ENCODE measurements at places on chromosomes 3 and 15.

- DNase-seq: no peak
Observed at GRCh38 chr3:177615015-177615414, 417.7 kb upstream of the TBL1XR1 start.

DNA sequence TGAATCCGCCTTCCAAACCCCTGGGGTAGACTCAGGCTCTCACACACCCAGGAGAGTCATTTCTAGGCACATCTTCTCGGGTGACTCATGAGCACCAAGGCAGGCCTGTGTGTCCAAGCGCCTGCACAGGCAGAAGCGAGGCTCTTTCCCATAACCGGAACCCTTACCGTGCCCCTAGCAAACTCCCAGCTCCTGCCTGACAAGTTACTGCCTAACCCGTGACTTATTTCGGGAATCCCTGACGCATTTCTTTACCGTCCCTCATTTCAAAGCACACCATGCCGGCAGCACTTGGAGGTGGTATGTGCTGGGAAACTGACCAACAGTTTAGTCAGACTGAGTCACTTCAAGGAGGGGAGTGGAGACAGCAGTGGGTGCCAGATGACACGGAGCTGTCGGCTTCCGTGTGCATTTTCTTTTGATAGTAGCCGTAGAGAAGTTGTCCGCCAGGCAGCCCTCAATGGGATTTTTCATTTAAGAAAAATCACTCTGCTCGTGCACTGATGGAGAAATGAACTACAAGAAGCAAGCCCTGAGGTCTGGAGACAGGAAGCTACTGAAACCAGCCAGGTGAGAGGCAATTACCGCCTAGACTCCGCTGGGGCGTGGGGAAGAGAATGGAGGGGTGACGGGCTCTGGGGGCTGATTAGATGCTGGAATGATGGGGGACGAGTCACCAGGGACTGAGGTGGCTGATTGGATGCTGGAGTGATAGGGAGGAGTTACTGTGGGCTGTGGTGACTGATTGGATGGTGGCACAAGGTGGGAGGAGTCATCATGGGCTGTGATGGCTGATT lies 17.3 kb upstream of the HRH1 start:
- DNase-seq: no peak

GRCh38 chr3:195907934-195908693 lies at the start of gene TNK2:
TSS of gene TNK2 (minus strand) at chr3:195908551. CDS start at chr3:195888588, 19,963 bp downstream.
- no peak for DNase-seq

GRCh38 chr3:68987322-68987721 lies 26.2 kb downstream of the EOGT start:
- DNase-seq: no peak

- no peak for DNase-seq
Observed at GRCh38 chr3:46907271-46907670, 29.8 kb downstream of the PTH1R start.

DNA sequence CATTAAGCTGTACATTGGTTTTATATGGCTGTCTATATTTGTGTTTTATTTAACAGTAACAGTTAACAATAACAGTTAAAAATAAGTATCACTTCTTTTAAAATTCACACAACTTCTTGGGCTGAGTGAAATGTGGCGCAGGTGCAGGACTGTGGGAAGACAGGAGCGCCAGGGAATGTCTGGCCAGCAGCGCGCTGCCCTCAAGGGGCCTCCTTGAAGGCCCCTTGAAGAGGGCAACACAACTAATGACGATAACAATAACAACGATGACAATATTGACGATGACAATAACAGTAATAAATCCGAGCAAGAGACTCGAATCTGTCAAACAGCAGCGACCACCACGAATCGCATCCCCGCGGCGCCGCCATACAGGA lies 411 bp upstream of the PPP2R3A start:
- DNase-seq: no peak

GRCh38 chr3:5298453-5298852 lies 110.9 kb downstream of the EDEM1 start:
- no peak for DNase-seq

DNA sequence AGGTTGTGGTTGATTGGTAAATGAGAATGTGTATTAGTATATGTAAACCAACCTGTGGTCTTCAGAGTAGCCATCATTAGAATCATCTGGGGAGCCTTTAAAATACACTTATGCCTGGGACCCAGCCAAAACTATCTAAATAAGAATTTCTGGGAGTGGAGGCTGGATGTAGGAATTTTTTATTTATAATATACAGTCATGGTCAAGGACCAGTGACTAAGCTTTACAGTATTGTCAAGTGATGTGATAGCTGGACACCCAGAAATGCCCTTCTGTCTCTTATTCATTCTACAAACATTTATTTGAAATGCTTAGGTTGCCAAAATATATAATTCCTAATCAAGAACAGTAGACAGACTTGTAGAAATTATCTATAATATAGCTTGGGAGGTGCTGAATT lies 132.2 kb downstream of the MBNL1 start:
- no peak for DNase-seq

- no peak for DNase-seq
Observed at GRCh38 chr3:186483611-186484340, 60.4 kb downstream of the CRYGS start.

- DNase-seq: no peak
Observed at GRCh38 chr3:64888840-64889392, 201.1 kb upstream of the ADAMTS9 start.

- DNase-seq: no peak
Observed at GRCh38 chr3:65671004-65671403, 367.7 kb downstream of the MAGI1 start.

GRCh38 chr3:128263946-128264345 lies 110.7 kb downstream of the EEFSEC start:
- no peak for DNase-seq

GRCh38 chr3:117661818-117662095 lies 952.2 kb downstream of the TUSC7 start:
- no peak for DNase-seq

GRCh38 chr15:62672268-62672667 lies 370.3 kb upstream of the TPM1 start:
- no peak for DNase-seq

DNA sequence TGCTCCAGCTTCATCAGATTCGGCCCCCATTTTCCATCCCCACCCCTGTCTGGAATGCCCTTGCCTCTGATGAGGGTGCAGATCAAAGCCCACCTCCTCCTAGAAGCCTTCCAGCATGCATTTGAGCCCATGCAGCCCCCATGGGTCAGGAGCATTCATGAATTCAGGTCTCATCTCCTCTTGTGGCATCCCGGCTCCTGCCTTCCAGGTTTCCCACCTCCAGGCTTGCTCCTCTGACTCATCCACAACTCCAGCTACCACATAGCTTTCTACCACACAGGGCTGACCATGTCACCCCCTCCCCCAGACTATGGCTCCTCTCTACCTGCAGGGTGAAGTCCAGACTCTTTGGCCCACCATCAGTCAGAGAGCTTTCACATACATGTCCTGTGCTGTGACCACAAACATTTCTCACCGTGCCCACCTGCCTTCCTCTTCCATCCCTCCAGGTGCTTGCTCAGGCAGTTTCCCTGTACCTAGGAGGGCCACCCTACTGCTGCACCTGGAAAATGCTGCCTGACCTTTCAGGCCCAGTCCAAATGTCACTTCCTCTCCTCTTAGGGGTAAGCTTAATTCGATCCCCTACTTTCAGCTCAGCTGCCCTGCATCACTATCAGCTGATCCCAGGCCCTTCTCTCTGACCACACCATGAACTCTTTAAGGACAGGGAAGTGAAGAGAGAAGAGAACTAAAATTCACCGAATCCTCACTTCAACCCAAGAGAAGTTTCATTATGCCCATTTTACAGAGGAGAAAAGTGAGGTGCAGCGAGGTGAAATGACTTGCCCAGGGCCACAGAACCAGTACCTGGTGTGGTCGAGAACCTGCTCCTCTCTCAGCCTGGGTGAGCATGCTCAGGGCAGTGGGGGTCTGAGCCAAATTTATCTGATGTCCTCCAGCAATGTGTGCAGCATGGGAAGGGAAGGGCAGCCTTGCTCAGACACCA lies 13.7 kb upstream of the FGD5 start:
- DNase-seq: no peak

GRCh38 chr3:188458756-188459155 lies 304.8 kb downstream of the LPP start:
- no peak for DNase-seq

DNA sequence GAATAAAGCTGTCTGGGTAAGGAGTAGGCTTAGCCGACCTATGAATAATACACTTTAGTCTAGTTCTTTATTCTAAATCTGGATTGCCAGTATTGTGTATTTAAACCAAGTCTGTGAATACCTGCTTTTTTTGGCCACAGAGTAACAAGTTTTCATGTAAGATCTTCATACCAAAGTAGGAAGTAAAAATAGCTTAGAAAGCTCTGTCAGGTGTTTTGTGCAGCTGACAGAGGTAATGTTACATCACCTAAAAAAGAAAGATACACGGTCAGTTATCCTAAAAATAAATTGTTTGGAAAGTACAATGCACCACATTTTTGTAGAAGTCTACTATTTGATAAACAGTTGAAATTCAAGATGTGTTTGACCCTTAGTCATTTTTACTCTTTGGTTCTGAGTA lies 16.5 kb downstream of the CALML4 start:
- no peak for DNase-seq

- DNase-seq: no peak
Observed at GRCh38 chr3:181941250-181941649, 229.5 kb downstream of the SOX2 start.

DNA sequence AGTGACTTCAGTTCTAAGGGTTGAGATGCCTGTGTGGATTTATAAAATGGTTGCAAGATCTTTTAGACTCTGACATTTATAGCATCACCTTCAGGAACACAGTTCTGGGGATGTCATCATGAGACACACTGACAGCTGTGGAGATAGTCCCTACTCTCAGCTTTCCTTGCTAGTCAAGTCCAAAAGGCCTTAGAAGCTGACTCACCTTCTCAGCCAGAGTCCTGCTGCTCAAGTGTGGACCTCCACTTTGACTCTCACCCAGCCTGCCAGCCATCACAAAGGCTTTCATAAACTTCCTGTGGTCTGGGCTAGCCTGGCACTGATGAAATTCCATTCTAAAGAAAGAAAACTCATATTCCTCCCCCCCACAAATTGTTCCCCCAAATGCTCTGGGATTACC lies 44.8 kb downstream of the TMEM39A start:
- no peak for DNase-seq

DNA sequence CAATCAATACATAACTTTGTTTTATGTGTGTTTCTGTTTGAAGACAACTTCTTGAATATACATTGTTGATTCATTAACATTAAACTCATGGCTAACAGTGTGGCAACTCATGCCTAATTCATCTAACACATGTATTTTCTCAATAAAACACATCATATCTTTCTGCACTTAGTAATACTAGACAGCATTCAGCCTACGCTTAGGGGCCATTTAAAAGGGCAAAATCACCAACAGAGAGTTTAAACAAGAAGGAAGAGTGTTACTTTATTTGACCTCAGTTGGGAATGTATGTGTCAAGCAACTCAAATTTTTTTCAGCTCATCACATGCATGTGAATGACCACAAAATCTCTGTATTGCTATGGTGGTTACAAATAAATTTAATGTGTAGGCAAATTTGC lies 128.8 kb upstream of the AADACL2 start:
- no peak for DNase-seq

GRCh38 chr3:124851136-124851535 lies 36.0 kb downstream of the ITGB5 start:
- no peak for DNase-seq

DNA sequence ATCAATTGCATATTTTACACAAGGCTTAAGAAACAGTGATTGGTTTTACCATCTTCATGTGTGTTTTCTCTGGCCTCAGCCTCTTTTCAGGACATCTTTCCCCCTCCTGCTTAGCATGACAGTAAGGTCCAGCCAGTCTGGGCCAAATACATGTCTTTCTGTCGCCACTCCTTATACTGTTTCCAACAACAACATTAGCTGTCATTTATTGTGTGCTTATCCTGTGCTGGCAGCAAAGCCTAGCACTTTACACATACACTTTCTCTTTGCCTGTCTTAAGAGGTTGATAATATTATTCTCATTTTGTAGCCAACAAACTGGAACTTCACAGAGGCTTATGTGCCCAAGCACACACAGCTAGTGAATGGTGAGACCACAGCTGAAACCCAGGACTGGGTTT lies 37.8 kb downstream of the B3GALNT1 start:
- no peak for DNase-seq

DNA sequence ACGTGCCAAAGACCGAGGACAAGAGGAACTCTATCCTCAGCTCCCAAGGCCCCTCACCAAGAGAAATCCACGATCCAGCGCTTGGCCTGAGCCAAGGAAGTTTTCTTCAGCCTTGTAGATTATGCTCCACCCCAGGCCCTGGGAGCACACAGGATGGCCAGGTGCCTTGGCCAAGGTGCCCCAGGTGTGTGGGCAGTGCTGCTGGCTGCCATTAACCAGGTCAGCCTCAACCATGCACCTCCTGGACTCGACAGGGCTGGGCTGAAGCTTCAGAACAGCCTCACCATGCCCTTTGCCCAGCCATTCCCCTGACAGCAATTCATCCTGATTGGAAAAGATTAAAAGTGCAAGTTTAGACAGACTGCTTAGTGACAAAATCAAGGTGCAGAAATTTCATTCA lies 10.9 kb upstream of the MESP1 start:
- no peak for DNase-seq

DNA sequence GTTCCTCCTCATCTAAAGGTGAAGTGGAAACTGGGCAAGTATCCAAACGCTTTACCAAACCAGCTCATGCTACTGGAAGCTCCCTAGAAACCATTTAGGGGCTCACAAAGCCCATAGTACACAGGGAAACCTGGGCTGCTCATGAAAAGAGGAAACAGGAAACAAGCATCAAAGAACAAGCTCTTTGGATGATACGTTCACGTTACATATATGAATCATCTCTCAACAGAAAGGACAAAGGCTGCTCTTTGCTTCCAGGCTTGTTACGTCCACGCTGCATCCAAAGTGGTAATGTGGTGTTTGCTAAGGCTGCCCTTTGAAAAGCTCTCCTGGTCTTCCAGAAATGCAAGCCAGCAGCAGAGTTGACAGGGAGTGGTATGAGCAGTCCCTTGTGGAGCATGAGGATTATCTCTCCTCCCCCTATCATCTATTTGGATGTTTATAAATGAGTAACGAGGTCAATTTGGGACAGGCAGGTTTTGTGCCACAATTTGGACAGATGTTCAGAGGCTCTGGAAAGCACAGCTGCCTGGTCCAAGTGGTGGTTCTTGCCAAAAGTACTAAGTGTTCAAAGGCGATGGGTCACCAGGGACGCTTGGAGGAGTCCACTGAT lies 98.0 kb upstream of the RORA start:
- no peak for DNase-seq

DNA sequence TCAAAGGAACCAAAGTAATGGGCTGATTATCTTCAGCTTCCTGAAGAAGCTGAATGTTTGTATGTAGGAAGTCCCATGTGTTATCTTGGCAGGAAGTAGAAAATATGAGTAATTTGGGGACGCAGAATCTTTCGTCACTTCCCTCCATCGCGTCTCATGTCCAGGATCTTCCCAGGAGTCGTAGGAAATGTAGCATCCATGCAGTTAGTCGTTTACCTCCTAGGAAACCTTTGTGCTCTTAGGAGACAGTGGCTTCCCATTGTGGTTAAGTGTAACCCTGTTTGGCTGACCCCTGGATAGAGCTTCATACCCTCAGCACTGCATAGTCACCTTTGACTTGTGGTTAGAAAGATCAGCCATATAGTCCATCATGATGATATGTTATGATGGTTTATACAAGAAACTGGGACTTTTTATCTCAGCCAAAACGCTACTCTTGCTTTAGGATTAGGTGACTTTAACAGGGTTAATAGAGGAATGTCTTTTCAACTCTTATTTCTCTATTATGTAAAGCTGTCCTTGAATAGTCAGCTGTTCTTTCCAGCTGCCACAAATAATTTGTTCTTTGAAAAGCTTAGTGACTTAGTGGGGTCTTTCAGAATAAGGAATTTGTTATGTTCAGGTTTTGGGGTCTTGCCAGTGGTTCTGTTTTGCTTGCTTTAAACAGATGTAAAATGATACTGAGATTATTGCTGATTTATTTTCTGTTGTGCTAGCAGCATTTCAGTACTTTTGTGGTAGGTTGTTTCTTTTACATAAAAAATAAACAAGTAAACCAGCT lies 92.2 kb downstream of the KLHL25 start:
- DNase-seq: no peak

Measured in stimulated activated CD4-positive, alpha-beta T cell treated with anti-CD3 and anti-CD28 coated beads, TNF-alpha, amount 100 ng/mL, for 1 hour (primary cell).